ENCODE measurements at places on chromosomes 7 and 10.

GRCh38 chr7:65953001-65953720 lies 28.9 kb downstream of the GUSB start:
- no peak for DNase-seq

DNA sequence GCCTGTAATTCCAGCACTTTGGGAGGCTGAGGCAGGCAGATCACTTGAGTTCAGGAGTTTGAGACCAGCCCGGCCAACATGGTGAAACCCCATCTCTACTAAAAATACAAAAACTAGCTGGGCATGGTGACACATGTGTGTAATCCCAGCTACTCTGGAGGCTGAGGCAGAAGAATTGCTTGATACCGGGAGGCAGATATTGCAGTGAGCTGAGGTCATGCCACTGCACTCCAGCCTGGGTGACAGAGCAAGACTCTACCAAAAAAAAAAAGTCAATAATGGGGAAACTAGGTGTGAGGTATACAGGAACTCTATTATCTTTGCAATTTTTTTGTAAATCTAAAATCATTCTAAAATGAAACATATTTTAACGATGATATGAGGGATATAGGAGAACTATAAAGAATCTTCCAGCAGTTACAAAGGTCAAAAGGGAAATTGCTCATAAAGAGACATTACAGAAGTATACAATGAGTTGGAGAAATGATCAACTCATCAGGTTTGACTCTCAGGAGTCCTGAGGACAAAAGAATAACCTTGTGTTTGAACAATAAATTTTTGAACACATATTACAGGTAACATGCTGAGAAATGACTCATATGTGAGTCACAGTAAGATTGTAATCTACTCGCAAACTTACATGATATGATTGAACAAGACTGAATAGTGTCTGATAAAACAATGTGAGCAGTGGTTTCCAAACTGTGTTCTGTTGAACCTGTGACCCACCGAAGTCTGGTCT lies 272.6 kb downstream of the FGFR2 start:
- DNase-seq: no peak

DNA sequence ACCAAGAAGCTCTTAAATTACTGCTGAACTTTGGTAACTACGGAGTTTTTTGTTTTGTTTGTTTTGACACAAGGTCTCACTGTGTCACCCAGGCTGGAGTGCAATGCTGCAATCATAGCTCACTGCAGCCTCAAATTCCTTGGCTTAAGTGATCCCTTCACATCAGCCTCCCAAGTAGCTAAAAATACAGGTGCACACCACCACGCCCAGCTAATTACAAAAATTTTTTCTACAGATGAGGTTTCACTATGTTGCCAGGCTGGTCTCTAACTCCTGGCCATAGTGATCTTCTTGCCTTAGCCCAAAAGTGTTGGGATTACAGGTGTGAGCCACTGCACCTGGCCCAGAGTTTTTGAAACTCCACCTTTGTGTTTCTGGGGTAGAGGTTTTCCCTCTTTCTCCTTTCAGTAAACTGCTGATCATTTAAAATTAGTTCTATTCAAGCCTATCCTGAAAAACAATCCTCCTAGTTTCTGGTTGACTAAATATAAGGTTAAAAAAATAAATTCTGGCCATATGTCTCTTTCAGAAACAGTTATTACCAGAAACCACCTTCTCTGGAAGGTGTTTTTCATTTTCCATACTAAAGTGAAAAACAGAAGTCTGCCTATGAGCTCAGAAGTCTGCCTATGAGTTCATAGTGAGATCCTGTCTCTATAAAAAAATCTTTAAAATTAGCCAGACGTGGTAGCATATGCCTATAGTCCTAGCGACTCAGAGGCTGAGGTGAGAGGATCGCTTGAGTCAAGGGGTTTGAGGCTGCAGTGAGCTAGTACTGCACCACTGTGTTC lies 63.9 kb downstream of the VOPP1 start:
- no peak for DNase-seq

- no peak for DNase-seq
Observed at GRCh38 chr7:22934023-22934422, 79.9 kb downstream of the HYCC1 start.

DNA sequence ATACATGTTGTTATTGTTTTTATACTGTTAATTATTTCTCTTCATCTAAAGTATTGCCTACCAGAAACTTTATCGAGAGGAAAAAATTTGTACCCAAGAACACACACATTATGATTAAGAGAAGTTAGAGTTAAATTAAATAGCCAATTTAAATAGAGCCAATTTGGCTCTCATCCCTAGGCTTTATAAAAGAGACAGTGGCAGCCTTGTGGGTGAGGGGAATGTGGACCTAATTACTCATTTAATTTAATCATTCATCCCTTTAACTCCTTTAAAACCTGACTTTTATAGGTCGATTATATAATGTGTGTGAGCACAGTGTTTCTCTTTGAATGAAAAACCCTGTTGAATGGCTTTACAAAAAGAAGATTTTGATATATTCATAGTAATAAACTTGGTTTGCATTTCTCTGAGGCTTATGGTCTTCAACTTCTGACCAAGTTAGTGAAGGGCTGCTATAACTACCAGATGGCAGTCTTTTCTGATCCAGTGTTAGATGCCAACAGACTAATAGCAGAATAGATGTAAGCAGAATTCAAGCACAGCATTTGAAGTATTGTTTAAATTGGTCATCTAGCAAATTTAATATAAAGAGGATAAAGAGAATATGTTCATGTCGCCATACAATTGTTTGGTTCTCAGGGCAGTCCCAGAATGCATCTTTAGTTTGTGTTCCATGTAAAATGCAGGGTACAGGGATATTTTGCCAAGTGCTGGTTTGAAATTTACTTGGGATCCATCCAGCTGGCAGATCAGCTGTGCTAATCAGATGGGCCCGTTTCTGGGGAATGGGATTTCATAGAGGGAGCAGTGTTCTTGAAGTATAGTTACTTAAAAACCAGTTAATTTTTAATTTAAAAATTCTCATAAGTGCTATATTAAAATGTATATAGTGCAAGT lies 25.3 kb downstream of the ADD3 start:
- no peak for DNase-seq

DNA sequence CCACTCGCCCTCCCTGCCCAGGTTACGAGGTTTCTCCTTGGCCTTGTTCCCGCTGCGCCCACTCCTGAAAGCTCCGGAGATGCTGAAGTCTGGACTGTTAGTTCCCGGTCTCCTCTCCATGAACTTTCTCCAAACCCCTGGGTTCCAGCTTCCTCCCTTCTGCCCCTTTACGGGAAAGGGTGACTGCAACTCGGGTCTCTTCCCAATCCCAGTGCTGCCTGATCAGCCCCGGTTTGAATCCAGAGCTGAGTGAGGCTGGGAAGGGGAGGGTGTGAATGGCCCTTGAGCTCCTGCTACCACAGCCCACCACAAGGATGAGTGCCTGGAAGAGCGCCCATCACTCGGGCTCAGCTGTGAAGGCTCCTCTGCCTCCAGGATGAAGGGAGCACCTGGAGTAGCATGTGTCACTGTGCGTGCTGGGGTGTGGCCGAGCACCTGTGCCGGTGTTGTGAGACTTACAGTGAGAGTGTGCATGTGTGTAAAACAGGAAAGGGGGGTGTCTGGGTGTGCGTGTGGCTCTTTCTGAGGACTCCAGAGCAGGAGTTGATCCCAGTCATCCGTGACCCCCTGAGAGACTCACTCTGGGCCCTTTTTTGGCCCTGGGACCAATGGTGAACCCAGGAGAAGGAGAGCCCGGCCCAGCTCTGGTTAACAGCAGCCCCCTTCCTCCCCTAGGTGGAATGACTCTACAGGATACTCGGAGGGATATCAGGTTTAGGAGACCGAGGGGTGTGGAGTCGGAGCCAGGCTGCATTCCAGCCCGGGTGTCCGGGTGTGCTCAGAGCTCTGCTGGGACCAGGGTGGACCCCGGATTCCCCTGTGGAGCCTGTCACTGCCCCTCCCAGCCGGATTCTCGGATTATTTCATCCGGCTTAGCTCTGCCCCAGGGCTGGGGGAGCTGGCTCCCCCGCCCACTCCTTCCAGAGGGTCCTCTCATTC lies 1.1 kb upstream of the ZNF467 start:
- no peak for DNase-seq

DNA sequence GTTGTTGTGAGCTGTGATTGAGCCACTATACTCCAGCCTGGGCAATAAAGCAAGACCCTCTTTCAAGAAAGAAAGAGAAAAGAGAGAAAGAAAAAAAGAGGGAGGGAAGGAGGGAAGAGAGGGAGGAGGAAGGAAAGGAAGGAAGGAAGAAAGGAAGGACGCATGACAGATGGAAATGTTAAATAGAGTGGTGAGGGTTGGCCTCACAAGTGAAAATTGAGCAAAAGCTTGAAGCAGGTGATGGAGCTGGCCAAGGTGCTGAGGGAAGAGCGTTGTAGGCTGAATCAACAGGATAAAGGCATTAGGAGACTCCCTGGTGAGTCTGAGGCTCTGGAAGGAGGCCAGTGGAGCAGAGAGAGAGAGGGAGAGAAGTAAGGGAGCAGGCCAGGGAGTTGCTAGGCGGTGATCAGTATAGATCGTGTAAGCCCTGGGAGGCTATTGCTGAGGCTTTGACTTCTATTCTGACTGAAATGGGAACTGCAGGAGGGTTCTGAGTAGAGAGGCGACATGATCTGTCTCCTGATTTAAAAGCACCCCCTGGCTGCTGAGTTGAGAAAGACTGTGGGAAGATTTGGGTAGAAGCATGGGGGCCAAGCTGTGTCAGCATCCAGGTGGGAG lies 26.5 kb upstream of the TMEM248 start:
- no peak for DNase-seq

- no peak for DNase-seq
Observed at GRCh38 chr10:78777867-78778266, 290.9 kb upstream of the ZMIZ1 start.

GRCh38 chr10:24469993-24470392 lies 253.7 kb downstream of the ARHGAP21 start:
- no peak for DNase-seq

GRCh38 chr7:46695051-46695708 lies 774.1 kb upstream of the IGFBP3 start:
- no peak for DNase-seq

DNA sequence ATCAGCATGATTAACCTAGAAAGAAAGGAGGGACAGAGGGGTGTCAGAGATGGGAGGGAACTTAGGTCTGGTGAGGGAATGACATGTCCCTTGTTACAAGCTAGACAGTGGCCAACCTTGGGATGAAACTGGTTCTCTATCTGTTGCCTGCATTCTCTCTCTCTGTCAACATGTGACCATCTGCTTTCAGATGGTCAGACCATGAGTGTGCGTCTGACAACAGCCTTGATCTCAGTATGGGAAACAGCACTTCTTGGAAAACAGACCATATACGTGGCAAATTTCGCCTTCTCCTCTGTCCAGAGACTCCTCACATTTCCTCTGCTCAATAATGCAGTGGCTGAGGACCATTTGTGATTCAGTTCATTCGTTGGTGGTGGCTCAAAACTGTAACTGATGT lies 845.9 kb downstream of the TYW1 start:
- no peak for DNase-seq

DNA sequence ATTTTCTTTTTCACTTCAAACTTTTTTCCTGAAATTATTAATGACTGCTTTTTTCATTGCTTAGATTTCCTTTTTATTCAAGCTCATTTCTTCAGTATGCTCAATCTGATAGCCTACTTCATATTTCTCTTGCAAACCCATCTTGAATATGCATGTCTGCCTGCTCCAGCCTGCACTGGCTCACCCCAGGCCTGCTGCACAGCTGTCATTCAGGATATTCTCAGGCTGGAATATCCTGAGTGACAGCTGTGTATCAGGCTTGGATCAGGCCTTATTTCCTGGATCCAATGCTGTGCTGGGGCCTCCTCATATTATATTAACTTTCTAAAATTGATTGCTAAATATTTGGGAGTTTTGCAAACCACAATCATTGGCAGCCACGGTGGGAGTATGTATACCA lies 120.2 kb upstream of the TNS3 start:
- no peak for DNase-seq

DNA sequence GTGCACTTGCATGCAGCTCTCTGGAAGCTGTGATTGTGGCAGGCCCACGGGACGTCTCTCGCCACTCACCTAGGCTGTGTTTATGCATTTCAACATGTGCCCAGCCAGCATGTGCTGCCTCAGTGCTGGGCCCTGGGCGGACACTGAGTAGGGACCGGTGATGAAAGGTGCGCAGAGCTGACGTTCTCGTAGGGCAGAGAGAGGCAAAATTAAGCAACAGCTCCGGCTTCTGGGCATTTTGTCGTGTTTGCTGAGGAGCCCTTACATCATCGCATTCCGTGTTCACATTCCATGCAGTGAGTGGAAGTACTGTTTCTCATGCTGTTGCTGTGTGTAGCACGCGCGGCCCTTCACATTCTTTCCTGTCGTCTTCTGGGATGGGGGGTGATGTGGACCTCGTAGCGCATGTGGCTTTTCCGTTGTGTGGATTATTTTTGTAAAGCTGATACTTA lies 50.5 kb downstream of the PRF1 start:
- peak; percentile 75 for DNase-seq
